ENCODE measurements at places on chromosomes 3 and 15.

DNA sequence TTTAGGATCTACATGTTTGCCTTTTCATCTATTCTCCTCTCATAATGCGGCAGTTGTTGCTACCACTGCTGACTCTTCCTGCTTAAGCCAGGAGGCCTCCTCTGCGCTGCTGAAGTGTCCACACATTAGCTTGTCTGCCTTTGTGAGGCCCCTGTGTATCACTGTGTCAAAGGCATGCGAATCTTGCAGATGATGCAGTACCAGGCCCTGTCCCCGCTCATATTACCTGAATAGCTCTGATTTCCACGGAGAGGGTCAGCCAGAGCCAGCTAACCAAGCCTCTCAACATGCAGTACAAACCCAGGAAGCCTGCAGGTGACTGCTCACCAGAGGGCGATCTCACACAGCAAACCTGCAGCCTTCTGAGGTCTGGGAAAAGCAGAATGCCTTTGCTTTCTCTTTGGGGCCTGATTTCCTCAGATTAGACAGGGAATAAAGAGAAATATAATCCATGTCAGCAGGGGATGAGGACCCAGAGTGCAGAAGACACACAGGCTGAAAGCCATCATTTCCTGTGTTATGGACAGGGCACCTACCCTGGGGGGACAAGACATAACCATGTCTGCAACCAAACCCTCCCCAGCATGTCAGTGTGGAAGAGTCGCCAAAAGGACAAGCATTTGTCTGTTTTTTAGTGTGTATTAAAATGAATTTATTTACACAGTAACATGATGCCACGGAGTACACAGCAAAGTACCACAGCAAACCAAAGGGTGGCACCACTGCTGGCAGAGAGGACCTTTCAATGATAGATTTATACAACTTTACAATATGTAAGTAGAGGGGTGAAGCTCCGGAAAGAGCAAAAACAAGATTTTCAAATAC, 36.8 kb upstream of the TSPAN3 start:
- peak; percentile 25 for DNase-seq

DNA sequence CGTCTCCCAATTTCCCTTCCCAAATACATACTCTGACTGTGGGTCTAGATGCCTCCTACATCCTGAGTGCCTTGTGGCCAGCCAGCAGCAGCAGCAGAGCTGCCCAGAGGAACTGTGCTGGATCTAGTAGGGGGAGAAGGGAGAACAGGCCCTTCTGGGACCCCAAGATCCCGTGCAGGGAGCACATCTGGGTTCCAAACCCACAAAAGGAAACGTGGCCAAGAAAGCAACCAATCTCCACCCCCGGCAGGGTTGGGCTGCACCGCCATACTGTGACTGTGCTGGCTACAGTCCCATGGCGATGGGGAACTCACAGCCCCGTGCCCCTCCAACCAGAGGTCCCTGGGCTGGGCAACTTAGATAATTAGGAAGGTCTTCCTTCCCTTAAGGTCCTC, 86.3 kb downstream of the PPCDC start:
- DNase-seq, result no peak

- DNase-seq, result no peak
These were observed 112.2 kb upstream of the NANOGP8 start for GRCh38 chr15:35197306-35197705.

DNA sequence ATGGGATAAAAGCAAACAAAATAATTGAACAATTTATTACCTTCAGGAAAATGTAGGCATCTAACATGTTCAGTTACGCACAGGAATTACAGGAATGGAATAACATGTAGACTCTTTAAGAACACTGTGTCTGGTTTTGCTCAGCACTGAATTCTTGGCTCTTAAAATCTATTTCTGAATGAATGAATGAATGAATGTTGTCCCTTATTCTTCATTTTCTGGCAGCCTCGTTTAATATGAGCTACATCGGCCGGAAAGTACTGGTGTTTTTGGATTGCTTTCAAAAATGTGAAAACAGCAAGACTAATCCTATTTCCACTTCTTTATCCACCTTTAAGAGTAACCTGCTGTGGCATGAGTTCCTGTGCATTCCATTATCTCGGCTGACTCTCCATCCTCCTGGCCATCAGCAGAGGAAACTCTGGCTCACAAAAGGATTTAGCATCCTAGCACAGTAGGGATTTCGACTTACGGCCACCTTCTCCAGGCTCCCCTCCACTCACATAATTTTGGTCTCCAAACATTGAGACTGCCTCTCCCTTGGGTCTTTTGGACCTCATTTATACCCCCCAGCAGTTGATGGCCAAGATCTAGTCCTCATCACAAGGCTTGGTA, 145.3 kb downstream of the FOXP1 start:
- no peak for DNase-seq

- DNase-seq, result no peak
These were observed 15.2 kb downstream of the TRAIP start for GRCh38 chr3:49841126-49841696.

DNA sequence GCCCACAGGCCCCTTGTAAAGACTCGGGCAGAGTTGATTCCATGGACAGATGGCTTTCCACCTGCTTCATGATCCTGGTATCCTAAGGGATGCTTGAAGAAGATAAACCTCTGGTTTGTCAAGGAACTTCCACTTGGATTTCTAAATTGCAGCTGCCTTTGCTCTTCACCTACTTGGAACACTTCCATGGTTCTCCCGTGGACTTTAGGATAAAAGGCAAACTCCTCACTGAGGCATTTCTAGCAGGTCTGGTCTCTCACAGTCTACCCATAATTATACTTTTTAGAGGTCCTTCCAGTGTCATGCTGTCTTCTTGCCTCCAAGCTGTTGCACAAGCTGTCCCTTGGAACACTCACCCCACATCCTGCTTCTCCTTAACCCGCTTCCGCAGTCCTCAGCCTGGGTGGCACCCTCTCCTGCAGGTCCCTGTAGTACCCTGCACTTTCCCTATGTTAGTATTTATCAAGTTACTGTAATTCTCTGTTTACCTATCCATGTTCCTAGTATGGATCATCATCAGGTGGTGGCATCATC, 12.7 kb downstream of the TLNRD1 start:
- DNase-seq, result no peak

DNA sequence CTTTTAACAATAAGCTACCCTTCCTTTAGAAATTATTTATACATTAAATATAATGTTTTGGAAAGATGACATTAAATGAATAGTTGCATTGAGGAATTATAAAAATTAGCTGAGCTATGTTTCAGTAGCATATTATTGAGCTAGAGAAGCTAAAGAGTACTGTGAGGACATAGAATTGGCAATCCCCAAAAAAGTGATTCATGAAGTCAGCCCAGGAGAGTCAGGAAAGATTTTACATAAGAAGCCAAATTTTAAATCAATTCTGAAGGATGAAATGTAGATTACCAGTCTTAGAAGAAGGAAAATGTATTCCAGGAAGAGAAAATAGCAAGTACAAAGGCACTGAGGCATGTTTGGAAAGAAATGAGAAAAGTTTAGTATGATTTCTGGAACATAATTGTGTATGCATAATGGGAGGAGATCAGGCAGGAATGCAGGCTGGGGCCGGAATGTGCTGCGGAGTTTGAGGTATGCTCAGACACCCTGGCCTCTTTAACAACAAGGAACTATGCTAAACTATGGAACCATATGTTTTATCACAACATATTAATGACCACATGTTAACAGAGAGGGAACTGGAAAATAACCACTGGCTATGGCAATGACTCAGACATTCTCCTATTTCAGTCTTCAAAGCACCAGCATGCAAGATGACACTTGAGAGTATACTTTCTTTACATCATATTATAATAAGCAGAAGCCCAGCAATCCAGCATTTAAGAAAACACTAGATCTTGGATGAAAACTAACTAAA, 103.3 kb upstream of the COL8A1 start:
- no peak for DNase-seq

DNA sequence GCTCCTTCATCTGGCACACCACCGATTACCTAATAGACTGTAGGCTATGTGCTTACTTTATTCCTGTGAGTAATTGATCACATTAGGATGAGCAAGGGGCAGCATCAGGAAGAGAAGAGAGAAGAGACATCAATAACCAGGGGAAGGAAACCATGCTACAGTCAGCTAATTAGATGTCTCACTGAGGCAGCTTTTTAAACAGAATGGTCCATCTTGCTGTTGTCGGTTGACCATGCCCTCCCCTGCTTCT, 278.4 kb downstream of the RPLP1 start:
- no peak for DNase-seq

DNA sequence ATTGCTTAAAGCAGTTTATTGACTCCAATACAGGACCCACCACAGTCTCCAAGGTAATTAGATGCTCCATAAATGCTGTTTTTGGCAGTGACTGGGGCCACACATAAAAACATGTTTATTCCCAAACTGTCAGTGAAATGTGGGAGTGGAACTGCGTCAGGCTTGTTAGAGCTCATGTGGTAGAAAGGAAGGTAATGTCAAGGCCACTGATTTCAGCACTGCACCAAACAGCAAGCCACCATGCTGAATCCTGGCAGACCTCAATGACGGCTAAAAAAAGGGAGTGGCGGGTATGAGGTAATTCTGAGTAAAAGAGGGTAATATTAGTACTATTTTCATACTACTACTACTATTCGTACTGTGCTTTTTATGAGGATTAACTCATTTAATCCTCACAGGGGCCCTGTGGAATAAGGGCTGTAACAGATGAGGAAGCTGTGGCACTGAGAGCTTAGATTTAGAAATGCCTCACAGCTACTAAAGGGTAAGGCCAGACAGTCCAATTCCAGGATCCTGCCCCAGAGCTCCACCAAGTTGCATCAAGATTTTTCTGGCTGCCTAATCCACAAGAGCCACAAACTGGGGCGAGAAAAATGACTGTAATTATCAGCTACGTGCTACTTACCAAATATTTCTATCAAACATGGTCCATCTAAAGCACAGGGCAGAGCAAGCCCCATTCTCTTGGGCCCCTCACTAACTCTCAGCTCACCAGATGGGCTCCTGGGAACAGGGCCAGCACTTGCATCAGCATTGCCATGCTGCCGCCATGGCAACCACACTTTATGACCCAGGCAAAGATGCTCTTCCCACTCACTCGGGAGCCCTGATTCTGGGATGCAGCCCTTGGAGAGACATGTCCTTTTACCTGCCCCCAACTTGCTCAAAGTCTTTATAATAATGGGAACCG, 83.6 kb upstream of the SPATA12 start:
- peak; percentile 67 for DNase-seq
